ENCODE measurements at places on chromosomes 16 and 17.

DNA sequence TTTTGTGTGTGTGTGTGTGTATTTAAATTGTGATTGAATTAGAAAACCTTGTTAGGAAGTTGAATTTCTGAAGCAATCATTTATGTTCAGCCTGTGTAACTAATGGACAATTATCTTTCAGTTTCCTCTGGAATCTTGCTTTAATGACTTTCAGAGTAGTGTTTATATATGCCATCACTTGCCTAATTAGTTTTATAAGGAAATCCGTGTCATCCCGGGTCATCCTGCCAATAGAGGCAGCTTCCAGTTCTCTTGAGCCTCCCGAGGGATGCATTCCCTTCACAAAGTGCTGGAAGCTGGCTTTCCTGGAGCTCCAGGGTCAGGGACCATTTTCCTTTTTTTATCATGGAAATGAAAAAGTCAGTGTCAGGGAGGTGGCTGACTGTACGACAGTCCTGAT, 42.9 kb downstream of the PRKCA start:
- no peak for DNase-seq

GRCh38 chr17:31575043-31575442, 183.6 kb downstream of the RAB11FIP4 start:
- no peak for DNase-seq

- DNase-seq, result no peak
Observed at GRCh38 chr16:29824589-29825144, 4.4 kb downstream of the MVP start.

DNA sequence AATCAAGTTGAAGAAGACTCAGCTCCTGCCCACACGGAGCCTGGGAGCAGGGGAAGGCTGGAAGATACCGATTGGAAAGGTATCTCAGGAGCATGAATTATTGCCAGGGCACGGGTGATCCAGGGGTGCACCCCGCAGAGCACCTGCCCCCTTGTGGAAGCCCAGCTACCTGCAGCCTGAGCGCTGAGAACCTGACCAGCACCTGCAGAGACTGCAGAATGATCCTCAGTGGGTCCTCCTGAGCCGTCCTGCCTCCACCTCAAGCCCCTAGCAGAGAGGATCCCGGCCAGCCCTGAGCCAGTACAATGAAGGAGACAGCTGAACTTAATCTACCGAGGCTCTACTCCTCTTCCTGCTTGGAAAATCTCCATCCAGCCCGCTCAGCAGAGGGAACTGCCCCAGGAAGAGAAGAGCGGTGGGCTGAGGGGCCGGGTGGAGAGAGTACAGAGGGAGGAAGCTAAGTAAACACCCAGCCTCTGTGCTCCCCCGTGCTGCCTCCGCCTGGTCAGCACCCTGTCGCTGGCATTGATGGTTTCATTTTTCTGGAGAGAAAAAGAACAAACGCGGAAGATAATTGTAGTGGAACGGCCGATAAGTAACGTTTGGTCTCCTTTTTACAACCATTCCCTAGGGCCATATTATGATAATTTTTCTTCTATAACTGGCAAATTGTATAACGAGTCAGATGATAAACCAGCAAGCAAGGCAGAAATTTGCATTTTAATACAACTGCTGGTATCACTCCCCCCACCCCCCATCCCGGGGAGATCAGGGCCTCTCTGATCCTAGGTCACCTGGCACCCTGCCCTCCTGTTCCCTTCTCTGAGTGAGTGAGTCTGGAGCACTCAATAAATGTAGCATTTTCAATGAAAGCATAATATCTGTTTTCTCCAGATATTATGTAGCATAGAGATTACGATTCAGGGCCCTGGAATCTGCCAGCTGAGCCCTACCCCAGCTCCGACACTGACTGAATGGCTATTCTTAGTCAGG, 204.5 kb upstream of the RPL38 start:
- DNase-seq, result no peak

DNA sequence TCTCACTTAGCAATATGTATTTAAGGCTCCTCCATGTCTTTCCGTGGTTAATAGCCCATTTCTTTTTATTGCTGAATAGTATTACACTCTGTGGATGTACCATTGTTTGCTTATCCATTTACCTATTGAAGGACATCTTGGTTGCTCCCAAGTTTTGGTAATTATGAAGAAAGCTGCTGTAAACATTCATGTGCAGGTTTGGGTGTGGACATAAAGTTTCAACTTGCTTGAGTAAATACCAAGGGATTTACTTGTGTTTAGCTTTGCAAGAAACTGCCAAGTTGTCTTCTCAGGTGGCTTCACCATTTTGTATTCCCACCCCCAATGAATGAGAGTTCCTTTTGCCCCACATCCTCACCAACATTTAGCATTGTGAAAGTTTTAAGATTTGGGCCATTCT, 9.5 kb downstream of the LRRC36 start:
- DNase-seq, result no peak
